GM04503 (cell line): ENCODE measurements at places on chromosomes 7 and 10.

- no peak for DNase-seq
These were observed 25.5 kb downstream of the DDC start for GRCh38 chr7:50539725-50540124.

- no peak for DNase-seq
These were observed 87.9 kb upstream of the PDE1C start for GRCh38 chr7:32158076-32158475.

- DNase-seq, result no peak
These were observed 184.1 kb downstream of the ELFN1 start for GRCh38 chr7:1853986-1854865.

DNA sequence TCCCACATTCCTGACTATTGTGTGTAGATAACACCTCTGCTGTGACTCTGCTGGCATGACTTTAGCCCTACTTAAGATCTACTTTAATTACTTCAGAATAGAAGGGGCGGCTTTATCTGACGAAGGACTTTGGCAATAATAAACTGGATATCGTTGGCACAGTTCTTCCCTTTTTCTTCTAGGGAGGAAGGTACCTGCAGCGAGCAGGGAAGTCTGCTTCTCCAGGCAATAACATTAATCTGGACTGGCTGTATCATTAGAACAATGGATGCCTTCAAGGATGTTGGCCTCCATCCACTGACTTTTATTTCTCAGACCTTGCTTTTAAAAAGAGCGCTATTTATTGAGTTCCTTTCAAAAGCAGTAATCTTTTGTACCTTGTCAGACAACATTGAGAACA lies 172.6 kb upstream of the THSD7A start:
- DNase-seq, result no peak

DNA sequence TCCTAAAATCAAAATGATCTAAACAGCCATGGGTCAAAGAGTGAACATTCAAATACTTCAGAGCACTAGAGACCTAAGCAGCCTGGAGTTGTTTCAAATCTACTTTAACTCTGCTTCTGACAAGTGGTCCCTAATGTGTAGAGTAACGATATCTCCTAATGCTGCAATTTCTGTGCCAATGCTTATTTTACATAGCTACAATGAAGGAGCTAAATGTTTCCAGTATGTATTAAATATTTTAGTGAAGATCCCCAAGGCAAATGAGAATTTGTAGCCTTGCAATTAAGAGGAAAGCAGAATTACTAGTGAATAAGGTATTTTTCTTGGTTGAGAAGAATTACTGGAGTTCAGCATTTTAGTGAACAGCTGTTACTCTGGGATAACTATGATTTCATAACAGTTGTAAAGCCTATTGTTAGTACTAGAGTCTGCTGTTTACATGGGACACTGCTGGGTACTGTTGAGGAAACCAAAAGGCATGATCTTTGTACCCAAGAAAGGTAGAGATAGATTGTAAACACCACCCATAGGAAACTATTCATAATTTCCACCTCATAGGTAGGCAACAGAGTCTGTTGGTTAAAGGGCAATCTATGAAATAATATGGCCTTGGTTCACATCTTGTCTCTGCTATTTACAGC lies 271.9 kb downstream of the PLXDC2 start:
- DNase-seq, result no peak

GRCh38 chr10:82191653-82192052 lies 316.7 kb downstream of the NRG3 start:
- DNase-seq, result no peak

- DNase-seq, result no peak
These were observed 434.5 kb downstream of the SUGCT start for GRCh38 chr7:40569326-40569725.

DNA sequence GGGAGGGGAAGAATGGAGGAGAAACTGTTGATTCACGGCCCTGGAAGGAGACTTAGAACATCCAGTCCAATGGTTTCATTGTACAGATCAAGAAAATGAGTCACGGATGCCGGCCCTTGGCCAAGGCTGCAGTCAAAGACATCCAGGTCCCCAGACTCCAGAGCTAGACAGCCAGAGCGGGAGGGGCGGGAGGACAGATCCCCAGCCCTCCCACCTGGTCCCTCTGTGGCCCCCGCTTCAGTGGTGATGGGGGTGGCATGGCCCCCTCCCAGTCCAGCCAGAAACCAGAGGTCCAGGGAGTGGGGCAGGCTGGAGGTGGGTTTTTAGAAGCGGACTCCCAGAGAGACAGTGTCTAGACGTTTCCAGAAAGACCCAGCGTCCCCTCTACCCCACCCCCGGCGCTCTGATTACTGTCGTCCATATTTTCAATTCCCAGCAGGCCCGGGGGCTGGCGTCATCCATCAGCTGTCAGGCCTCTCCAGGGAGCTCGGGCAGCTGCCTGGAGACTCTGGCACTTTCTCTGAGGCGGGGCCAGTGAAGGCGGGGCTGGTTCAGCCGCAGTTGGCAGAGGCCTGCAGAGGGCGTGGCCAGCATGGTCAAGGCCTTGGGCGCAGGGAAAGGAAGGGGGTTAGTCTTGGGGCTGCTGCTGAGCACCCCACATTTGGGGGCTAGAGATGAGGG lies 8.0 kb upstream of the HSPB1 start:
- peak; percentile 78 for DNase-seq
